ENCODE measurements at places on chromosomes 3 and 15. TPM values are rescaled to one million over a fixed set of nuclear protein-coding genes. Genes with fewer than 3 reads are reported as not detected.

DNA sequence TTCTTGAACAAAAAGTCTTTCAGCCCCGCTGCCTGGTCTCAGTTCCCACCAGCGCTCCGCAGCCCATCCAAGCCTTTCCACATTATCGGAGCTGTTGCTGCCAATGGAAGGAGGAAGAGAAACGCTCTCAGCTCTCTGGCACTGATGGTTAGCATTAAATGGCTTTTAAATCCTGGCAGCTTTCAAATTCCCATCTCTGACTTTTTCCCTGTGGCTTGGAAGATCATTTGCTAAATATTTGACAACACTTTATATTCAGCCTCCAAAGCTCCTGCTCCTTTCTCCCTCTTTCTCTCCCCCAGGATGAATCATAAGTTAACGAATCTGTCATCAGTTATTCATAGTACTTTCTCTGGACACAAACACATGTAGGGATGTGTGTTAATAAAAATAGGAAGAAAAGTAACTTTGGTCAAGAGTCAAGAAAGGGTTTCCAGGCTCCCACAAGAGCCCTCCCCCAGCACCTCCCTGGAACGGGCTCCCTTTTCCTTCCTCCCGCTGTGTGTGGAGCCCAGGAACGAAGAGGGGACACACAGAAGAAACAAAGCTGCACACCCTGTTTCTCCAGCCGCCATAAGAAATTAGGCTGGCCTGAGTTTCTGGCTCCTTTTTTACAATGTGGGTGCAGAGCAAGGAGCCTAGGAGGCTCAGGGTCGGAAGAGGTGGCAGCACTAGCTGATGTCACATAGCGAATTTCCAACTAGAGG is 47.6 kb upstream of the TSEN2 start:
- H3K27ac ChIP-seq: peak overlapping the region; percentile 5
- H3K36me3 ChIP-seq: peaks cover 8% of the 10 kb centered on the region
- no peak overlapping the region for H3K4me3 ChIP-seq
- DNase-seq: no peak
- H3K27me3 ChIP-seq: no peaks in the 10 kb centered on the region
- peaks cover 21% of the 10 kb centered on the region for H3K4me1 ChIP-seq

Gene PLSCR2
- total RNA-seq: 0.31 TPM

DNA sequence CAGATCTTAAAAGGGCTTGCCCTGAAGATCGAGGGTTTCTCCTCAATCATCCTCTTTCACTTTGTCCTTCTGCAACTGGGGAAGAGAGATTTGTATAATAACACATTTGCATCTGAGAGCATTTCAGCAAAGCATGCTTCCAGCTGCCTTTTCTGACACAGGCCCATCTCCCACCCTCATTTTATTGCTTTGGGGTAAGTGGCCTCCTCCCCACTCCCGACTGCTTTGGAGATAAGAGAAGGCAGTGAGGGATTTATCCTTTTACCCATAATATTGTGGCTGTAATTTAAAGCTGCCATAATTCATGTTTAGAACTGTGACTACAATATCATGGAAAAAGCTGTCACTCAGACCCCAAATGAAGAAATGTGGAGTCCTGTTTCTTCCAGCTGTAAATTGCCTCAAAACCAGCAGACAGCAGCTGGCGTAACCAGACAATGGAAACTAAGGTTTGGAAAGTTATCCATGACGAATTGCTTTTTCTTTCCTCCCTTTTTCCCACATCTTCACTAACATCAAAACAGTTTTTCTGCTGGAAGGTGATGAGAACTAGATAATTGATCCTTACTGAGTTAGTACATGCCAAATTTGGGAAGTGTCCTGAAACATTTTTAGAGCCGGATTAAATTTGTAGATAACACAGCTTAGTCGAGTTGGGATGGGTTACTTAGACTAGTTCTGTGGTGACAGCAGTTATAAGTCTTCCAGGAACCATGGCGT is 104.2 kb upstream of the PFN2 start:
- DNase-seq: no peak
- peaks cover 21% of the 10 kb centered on the region for H3K27me3 ChIP-seq
- no peaks in the 10 kb centered on the region for H3K36me3 ChIP-seq
- H3K27ac ChIP-seq: no peak overlapping the region
- no peak overlapping the region for H3K4me3 ChIP-seq

DNA sequence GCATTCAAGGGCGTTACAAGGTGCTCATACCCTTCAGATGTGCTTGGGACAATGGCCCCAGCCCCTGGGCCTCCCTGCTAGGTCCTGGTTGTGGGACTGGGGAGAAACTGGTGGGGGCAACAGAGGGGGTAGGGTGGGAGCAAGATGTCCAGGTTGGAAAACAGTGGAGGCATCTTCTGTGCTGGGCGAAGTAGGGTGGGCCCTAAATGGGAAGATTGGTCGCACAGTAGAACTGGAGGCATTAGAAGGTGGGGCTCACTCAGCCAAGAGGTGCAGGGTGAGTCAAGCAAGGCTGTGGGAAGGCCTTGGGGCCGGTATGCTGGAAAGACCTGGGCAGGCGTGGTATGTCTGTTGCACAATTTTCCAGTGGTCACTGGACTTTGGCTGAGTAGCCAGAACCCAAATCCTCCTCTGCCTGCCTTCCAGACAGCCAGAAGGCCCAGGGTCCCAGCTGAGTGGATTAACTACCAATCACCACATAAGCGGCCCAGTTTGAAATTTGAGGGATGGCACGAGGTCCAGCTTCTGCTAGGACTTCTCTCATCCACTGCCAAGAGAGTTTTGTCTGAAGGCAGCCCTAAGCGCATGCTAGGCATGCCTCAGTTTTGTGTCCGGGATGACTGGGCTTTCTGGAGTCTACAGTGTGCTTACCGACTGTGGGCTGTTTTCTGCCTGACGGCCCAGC is 74.5 kb downstream of the LSM3 start:
- no peak overlapping the region for H3K27ac ChIP-seq
- H3K27me3 ChIP-seq: no peaks in the 10 kb centered on the region
- H3K4me3 ChIP-seq: no peak overlapping the region
- H3K4me1 ChIP-seq: no peaks in the 10 kb centered on the region
- no peak for DNase-seq

DNA sequence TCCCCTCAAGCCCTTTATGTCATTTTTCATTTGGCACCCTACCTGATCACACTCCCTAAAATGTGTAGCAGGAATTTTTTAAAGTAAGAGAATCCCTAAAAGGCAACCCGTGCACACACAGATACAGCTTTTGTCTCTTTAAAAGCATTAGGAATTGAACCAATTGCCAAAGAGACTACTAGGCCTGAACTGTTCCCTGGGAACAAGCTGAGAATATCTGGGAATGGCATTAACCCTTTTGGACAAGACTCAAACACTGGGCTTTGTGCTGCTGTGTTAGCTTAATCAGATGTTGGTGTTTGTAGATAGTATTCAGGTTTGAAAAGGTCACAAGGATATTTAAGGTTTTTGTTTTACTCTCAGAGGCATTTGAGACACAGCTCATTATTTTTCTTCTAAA is 414.4 kb upstream of the PDZRN3 start:
- H3K27me3 ChIP-seq: no peaks in the 10 kb centered on the region
- H3K36me3 ChIP-seq: no peaks in the 10 kb centered on the region
- no peak overlapping the region for H3K4me3 ChIP-seq
- peaks cover 12% of the 10 kb centered on the region for H3K4me1 ChIP-seq

Gene DNAH12
- 0.29 TPM for total RNA-seq

Gene ANKRD34C
- not detected for total RNA-seq

- H3K27ac ChIP-seq: no peak overlapping the region
- H3K4me3 ChIP-seq: no peak overlapping the region
- DNase-seq: no peak
These were observed 2.8 kb downstream of the FYCO1 start for GRCh38 chr3:45992821-45993221.

Gene WDR93
- 0.34 TPM for total RNA-seq

DNA sequence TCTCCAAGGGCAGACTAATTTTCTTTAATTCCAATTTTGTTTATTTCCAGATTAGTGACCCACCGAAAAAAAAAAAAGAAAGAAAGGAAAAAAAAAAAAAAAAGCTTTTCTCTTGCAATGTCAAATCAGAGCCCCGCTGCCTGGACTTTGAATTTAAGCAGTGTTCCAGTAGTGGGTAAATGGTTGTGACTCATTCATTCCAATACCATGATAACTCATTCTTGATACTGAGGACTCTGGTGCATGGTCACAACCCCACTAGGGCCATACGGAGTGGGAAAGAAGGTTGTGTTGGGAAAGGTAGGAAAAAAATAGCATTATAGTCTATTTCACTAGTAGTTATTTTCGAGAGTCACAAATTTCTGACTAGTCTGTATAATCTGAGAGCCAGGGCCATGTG is 59.1 kb upstream of the COL8A1 start:
- no peak overlapping the region for H3K27ac ChIP-seq
- DNase-seq: no peak
- H3K4me3 ChIP-seq: no peak overlapping the region
- H3K36me3 ChIP-seq: no peaks in the 10 kb centered on the region
- no peaks in the 10 kb centered on the region for H3K4me1 ChIP-seq

Gene SEMA3F
- 101 TPM for total RNA-seq

- peaks cover 27% of the 10 kb centered on the region for H3K27me3 ChIP-seq
- no peak overlapping the region for H3K4me3 ChIP-seq
- H3K4me1 ChIP-seq: no peaks in the 10 kb centered on the region
These were observed 474.4 kb downstream of the NTRK3 start for GRCh38 chr15:87781959-87782625.

- no peaks in the 10 kb centered on the region for H3K27me3 ChIP-seq
- no peak overlapping the region for H3K4me3 ChIP-seq
- H3K4me1 ChIP-seq: peaks cover 78% of the 10 kb centered on the region
- no peak for DNase-seq
These were observed 26.9 kb upstream of the MFSD1 start for GRCh38 chr3:158774965-158775364.

GRCh38 chr3:112776000-112776399 is 70.7 kb downstream of the CD200R1L start:
- no peak overlapping the region for H3K27ac ChIP-seq
- no peak for DNase-seq
- no peaks in the 10 kb centered on the region for H3K27me3 ChIP-seq

All from mesothelial cell of epicardium (in vitro differentiated cells).